ENCODE measurements at places on chromosomes 7 and 10.

DNA sequence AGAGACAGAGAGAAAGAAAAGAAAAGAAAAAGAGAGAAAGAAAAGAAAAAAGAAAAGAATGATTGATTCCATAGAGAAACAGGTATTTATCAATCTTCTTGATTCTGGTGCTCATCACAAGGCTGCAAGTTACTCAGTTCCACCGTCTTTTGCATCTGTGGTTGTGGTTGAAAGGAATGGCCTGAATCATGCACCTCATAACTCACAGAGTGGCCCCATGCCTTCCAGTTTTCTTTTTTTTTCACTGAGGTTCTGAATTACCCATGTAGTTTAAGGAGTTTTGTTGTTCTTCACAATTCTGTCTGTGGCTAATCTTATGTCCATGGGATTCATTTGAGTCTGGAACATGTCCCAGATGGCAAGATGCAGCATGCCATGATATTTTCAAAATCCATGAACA, 156.0 kb downstream of the ZNF33B start:
- DNase-seq = no peak

DNA sequence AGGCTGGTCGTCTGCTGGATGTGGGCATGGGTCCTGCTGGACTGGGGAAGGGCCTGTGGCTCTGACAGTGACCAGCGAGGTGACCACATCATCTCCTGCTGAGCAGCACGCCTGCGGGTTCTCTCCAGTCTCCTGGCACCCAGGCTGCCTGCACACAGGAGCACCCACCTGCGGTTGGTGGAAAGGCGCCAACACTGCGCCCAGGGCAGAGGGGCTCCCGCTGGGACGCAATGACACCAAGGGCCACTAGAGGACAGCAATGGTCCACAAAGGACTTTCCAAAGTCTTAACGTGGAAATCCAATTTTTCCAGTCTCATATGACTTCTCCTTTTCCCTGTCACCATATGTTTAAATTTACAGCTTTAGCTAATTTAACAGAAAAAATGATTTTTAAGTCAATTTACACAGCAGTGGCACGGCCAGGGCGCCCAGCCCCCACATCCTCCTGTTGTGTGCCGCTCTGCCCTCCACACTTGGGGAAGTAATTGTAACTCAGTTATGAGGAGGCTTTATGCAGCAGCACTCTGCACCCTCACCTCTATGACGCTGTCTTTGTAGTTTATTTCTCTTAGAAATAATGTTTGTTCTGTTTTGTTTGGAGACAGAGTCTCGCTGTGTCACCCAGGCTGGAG, 38.1 kb downstream of the CFAP46 start:
- no peak for DNase-seq

- no peak for DNase-seq
Observed at GRCh38 chr10:132349766-132350165, 17.8 kb downstream of the LRRC27 start.

DNA sequence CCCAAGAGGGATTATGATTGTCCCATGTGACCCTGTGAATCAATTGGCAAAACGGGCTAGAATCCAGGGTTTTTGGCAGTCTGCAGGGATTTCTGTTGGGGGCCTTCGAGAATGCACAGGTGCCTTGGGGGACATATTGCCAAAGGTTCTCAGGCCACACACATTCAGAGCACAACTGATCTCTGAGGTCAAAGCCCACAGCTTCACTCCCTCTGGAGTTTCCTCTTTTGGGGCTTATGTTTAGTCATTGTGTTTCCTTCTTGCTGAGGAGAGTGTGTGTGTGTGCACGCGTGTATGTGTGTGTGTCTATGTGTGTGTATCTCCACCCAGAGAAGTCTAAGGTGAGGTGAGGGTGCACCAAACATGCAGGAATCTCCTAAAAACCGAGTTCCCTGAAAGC, 8.8 kb downstream of the PPIF start:
- no peak for DNase-seq

DNA sequence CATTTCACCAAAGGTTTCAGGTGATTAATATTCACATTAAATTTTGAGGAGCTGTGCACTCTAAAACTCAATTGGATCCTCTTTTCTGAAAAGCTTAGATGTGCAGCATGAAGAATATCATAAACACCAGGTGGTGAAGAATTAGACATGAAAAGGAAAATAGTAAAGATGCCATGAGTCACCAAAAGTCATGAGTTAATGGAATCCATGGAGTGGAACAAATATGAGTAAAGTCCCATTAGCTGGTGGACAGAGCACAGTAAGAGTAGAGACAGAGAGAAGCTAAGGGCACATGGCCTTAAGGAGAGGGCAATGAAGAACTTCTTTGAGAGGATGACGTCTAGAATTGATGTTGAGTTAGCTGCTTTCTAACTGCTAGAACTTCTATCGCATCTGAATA, 271.6 kb downstream of the CSTF2T start:
- DNase-seq = no peak
